ENCODE measurements at places on chromosomes 7 and 10. TPM values are rescaled to one million over a fixed set of nuclear protein-coding genes. Genes with fewer than 3 reads are reported as not detected.

Gene TMEM270
- total RNA-seq, result not detected

Gene LOXL4
- total RNA-seq, result 82.6 TPM

Gene ZNF804B
- total RNA-seq, result not detected

Gene NPS
- not detected for total RNA-seq

Gene PRRT4
- under 0.01 TPM for total RNA-seq

Gene UPP1
- total RNA-seq, result 12.3 TPM

Gene ACTR3C
- total RNA-seq, result not detected

Gene MYO3A
- total RNA-seq, result not detected

Gene PTF1A
- not detected for total RNA-seq

Gene ZNF239
- total RNA-seq, result 3.4 TPM

Gene TMEM176B
- total RNA-seq, result 0.13 TPM

Gene UMAD1
- total RNA-seq, result 14.0 TPM

Gene SDK1
- 0.25 TPM for total RNA-seq

Gene APBB1IP
- not detected for total RNA-seq

Gene GPR85
- 2.1 TPM for total RNA-seq

Gene PFKP
- total RNA-seq, result 156 TPM

Gene ATG9B
- not detected for total RNA-seq

Gene SUGCT
- total RNA-seq, result 14.7 TPM

Gene TUBB8
- not detected for total RNA-seq

Gene NUTM2E
- total RNA-seq, result 0.19 TPM

Gene LLCFC1
- total RNA-seq, result not detected

Gene TRIM50
- not detected for total RNA-seq

Gene ERV3-1
- total RNA-seq, result 6.9 TPM

Gene SYT15
- total RNA-seq, result 0.06 TPM

Gene TFEC
- 0.19 TPM for total RNA-seq

Gene RAMP3
- not detected for total RNA-seq

Gene BEND7
- 2.9 TPM for total RNA-seq

Gene NKX1-2
- total RNA-seq, result not detected

Gene TMEM236
- 0.06 TPM for total RNA-seq

Gene HOXA1
- total RNA-seq, result 0.12 TPM

Gene OR2A42
- total RNA-seq, result 0.06 TPM

Gene INPP5A
- total RNA-seq, result 90.2 TPM

Gene SUN3
- not detected for total RNA-seq

Gene SSC4D
- 0.56 TPM for total RNA-seq

Gene PRXL2A
- 10.5 TPM for total RNA-seq

Gene FBXO24
- total RNA-seq, result 0.56 TPM

Gene AKR1C1
- total RNA-seq, result 330 TPM

Gene STEAP1
- 73.1 TPM for total RNA-seq

Gene SPDYE6
- total RNA-seq, result not detected

Gene PLEKHS1
- total RNA-seq, result not detected

Gene ABCC2
- 0.25 TPM for total RNA-seq

Gene SEC61G
- total RNA-seq, result 192 TPM

Gene ORAI2
- total RNA-seq, result 49.4 TPM

Gene SNX10
- total RNA-seq, result 0.13 TPM

Gene CLDN12
- total RNA-seq, result 40.7 TPM

Gene VDAC2
- 130 TPM for total RNA-seq

Gene TRA2A
- 36.6 TPM for total RNA-seq

Gene MRLN
- total RNA-seq, result not detected

Gene ZP3
- total RNA-seq, result 0.99 TPM

Gene NUTM2B
- 0.31 TPM for total RNA-seq

Gene ZNF736
- total RNA-seq, result 9.5 TPM

Gene NEUROG3
- not detected for total RNA-seq

Gene HOGA1
- 2.5 TPM for total RNA-seq

Gene RBP3
- total RNA-seq, result not detected

Gene GNAI1
- total RNA-seq, result 8.3 TPM

Gene NXPH1
- not detected for total RNA-seq

Gene PRLHR
- total RNA-seq, result not detected

Gene DNAJC12
- 2.5 TPM for total RNA-seq
